ENCODE measurements at places on chromosomes 4 and X. TPM values are rescaled to one million over a fixed set of nuclear protein-coding genes. Genes with fewer than 3 reads are reported as not detected.

DNA sequence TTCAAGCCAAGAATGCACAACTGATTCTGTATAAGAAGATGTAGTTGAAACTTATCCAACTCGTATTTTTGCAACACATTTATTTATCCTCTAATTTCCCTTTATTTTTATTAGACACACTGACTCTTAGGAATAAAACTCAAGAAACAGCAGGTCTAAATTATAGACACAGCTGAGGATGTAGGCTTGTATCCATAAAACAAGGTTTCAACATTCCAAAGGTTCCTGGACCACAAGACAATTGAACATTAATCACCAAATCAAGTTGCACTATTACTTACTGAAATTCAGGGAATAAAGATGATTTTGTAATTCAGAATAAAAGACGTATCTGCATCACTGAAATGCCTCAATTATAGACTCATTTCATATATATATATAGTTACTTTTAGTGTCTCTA is 683.5 kb upstream of the GRIA3 start:
- no peak for DNase-seq
- no peak overlapping the region for H3K4me3 ChIP-seq
- no peaks in the 10 kb centered on the region for H3K4me1 ChIP-seq
- no peaks in the 10 kb centered on the region for H3K36me3 ChIP-seq
- no peak overlapping the region for H3K27ac ChIP-seq
- H3K27me3 ChIP-seq: no peaks in the 10 kb centered on the region

KLHL13 gene
- 0.47 TPM for total RNA-seq

PRKG2 gene
- 1.2 TPM for total RNA-seq

GRCh38 chr4:147247579-147247978 is 233.3 kb upstream of the EDNRA start:
- H3K36me3 ChIP-seq: no peaks in the 10 kb centered on the region
- H3K27me3 ChIP-seq: no peaks in the 10 kb centered on the region
- no peak overlapping the region for H3K4me3 ChIP-seq
- no peak for DNase-seq
- no peaks in the 10 kb centered on the region for H3K4me1 ChIP-seq

DNA sequence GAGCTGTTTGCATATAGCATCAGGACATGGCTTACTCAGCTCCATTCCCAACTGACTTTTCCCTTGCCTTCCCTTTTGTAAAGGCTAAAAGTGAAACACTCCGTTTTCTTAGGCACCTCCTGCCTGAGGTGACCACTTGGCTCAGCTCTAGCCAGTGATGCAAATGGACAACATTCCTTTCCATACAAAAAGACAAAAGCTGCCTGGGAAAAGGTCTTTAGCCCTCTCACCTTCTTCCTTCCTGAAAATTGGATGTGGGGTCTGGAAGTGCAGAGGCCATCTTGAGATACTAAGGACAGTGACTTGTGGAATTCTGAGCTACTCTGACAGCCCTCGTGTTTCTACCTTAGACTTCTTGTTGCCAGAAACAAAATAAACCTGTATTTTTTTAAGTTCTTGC is 27.7 kb upstream of the SFRP2 start:
- no peak overlapping the region for H3K27ac ChIP-seq
- H3K27me3 ChIP-seq: peaks cover 16% of the 10 kb centered on the region
- H3K4me3 ChIP-seq: no peak overlapping the region
- no peaks in the 10 kb centered on the region for H3K4me1 ChIP-seq

- H3K27ac ChIP-seq: no peak overlapping the region
- no peaks in the 10 kb centered on the region for H3K4me1 ChIP-seq
- no peaks in the 10 kb centered on the region for H3K36me3 ChIP-seq
- no peak overlapping the region for H3K4me3 ChIP-seq
- no peak for DNase-seq
Observed at GRCh38 chr4:19791422-19792123, 460.1 kb upstream of the SLIT2 start.

GRCh38 chr4:14168919-14169318 is 541.4 kb upstream of the BOD1L1 start:
- no peak for DNase-seq
- H3K36me3 ChIP-seq: no peaks in the 10 kb centered on the region
- H3K4me3 ChIP-seq: no peak overlapping the region

GRCh38 chr4:159608436-159608835 is 505.6 kb downstream of the RAPGEF2 start:
- no peaks in the 10 kb centered on the region for H3K27me3 ChIP-seq
- no peak for DNase-seq
- no peaks in the 10 kb centered on the region for H3K4me1 ChIP-seq
- no peak overlapping the region for H3K27ac ChIP-seq

- no peak overlapping the region for H3K27ac ChIP-seq
- no peak overlapping the region for H3K4me3 ChIP-seq
- DNase-seq: no peak
- no peaks in the 10 kb centered on the region for H3K27me3 ChIP-seq
- H3K4me1 ChIP-seq: no peaks in the 10 kb centered on the region
- H3K36me3 ChIP-seq: no peaks in the 10 kb centered on the region
Observed at GRCh38 chrX:105317117-105317516, 96.6 kb upstream of the TEX13A start.

DNA sequence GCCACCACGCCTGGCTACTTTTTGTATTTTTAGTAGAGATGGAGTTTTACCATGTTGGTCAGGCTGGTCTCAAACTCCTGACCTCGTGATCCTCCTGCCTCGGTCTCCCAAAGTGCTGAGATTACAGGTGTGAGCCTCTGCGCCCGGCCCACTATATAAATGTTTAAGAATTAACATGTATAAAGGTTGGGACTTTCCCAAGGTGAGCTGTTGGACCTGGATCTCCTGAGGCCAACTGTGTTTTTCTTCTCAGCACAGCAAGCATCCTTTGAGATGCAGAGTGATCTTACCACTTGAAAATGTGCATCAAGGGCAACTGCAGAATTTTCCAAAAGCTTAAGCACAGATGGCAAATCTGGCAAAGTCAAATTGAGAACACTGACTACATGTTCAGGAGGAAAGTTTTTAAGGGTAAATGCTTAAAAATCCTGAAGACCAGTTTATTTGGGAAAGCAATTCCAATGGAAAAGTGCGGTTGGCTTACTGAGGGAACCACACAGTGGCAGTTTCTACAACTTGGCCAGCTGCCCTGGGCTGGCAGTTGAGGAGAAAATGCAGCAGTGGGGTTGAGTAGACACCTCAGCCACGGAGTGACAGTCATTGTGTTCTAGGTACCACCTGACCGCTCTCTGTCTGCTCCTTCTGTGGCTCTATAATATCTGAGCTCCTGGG is 168.9 kb downstream of the CBR4 start:
- no peak for DNase-seq
- H3K4me1 ChIP-seq: no peaks in the 10 kb centered on the region
- H3K27ac ChIP-seq: no peak overlapping the region
- peaks cover 38% of the 10 kb centered on the region for H3K27me3 ChIP-seq
- H3K36me3 ChIP-seq: no peaks in the 10 kb centered on the region

DNA sequence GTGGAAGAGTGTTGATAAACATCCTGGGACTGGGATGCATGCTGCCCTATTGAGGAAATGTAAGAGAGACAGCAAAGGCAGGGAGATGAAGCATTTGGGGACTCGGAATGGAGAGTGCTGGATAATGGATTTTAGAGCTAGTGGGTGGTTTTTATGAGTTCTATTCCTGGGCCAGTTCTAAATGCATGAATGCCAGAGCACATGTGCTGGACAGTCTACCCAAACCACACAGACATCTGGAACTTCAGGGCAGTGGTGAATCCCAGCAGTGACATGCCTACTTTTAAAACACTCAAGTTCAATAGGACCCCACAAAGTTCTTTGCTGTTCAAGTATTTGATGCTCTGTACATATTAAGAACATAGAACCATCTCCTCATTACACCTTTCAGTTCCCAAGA is 133.9 kb downstream of the CBR4 start:
- no peaks in the 10 kb centered on the region for H3K36me3 ChIP-seq
- no peak overlapping the region for H3K4me3 ChIP-seq
- no peak for DNase-seq
- H3K27me3 ChIP-seq: peaks cover 78% of the 10 kb centered on the region
- peaks cover 5% of the 10 kb centered on the region for H3K4me1 ChIP-seq

KIF4A gene
- 27.9 TPM for total RNA-seq

- peak; percentile 58 for DNase-seq
- no peak overlapping the region for H3K27ac ChIP-seq
- peaks cover 57% of the 10 kb centered on the region for H3K27me3 ChIP-seq
Observed at GRCh38 chr4:78056265-78057129, 626 bp upstream of the FRAS1 start.

RENBP gene
- total RNA-seq: 18.1 TPM

DNA sequence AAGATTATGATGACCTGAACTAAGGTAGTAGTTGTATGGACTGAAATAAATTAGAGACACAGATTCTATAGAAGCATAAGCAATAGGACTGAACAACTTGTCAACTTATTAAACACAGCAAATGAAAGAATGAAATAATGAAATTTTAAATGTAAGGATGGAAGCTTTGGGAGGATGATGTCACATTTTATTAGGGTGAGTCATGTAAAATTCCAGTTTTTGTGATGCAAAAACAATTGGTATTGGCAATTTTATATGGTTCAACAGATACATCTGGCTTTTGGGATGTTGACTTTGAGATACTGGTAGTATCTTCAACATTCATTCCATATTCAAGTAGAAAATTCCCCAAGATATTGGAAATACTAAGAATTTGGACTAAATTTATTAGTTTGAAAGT is 72.7 kb upstream of the IL15 start:
- no peaks in the 10 kb centered on the region for H3K36me3 ChIP-seq
- no peak for DNase-seq
- no peaks in the 10 kb centered on the region for H3K27me3 ChIP-seq
- no peak overlapping the region for H3K27ac ChIP-seq
- H3K4me3 ChIP-seq: no peak overlapping the region

DNA sequence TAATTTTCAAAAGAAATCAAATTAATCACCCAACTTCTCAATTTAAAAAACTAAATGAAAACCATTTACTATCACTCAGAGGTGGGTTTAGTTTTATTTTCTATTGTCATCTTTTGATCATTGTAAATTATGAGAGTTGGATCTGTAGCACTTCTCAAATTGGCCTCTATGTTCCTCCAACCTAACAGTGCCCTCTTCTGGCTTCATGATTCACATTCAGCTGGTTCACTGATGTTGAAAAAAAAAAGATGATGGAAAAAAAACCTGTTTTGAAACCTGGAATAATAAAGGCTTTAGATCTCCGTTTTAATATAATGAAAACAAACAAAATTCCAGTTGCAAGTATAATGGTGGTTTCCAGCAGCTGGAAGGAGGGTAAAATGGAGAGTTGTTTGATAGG is 2.4 kb upstream of the NBDY start:
- peaks cover 12% of the 10 kb centered on the region for H3K4me1 ChIP-seq
- no peak overlapping the region for H3K4me3 ChIP-seq
- peak overlapping the region; percentile 76 for H3K27ac ChIP-seq
- H3K36me3 ChIP-seq: peaks cover 3% of the 10 kb centered on the region

PDGFRA gene
- not detected for total RNA-seq

ANOS1 gene
- total RNA-seq: 0.08 TPM

DNA sequence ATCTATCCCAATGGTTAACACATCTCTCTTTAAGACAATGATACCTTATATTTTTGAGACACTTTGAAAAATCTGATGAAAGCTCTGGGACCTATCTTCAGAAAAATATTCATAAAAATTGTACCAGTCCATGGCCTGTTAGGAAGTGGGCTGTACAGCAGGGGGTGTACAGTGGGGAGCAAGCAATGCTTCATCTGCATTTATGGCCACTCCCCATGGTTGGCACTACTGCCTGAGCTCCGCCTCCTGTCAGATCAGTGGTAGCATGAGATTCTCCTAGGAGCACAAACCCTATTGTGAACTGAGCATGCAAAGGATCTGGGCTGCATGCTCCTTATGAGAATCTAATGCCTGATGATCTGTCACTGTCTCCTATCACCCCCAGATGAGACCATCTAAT is 42.6 kb downstream of the C4orf51 start:
- H3K4me1 ChIP-seq: peaks cover 12% of the 10 kb centered on the region
- H3K27ac ChIP-seq: no peak overlapping the region
- H3K36me3 ChIP-seq: no peaks in the 10 kb centered on the region
- H3K27me3 ChIP-seq: peaks cover 23% of the 10 kb centered on the region
- no peak for DNase-seq
- no peak overlapping the region for H3K4me3 ChIP-seq

TRIM61 gene
- 2.9 TPM for total RNA-seq

GDI1 gene
- 147 TPM for total RNA-seq

MBNL3 gene
- total RNA-seq: 30.7 TPM

DNA sequence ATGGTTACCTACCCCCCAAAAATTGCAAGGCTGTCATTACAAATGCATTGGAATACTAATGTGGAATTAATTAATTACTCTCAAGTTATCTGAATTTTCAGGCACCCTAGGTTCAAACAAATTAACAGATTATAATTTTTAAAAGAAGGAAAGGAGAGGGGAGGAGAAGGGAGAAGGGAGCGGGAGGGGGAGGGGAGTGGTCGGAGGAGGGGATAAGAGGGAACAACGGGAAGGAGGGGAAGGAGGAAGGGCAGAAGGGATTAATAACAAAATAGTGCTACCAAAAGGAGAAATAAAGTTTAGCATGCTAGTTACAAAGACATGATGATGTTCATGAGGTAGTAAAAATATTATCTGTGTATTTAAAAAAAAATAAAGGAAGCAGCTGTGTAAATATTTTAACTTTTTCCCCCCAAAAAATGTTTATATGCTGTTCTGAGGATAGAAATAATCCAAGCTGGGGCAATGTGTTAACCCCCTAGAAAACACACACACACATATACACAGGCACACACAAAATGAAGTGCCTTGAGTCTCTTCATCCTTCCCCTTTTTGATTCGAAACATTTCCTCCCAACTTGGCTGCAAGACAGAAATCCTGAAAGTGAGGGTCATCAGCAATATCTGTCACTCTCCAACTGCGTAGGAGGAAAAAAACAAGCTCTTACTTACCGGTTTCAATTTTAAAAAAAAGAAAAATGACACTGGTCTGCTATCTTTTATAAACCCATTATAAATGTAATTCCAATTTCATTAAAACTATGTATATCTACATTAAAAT is 58.8 kb downstream of the PPP3CA start:
- peaks cover 3% of the 10 kb centered on the region for H3K27me3 ChIP-seq
- peaks cover 5% of the 10 kb centered on the region for H3K4me1 ChIP-seq
- no peak overlapping the region for H3K4me3 ChIP-seq
- DNase-seq: no peak
- H3K36me3 ChIP-seq: peaks cover 3% of the 10 kb centered on the region
- no peak overlapping the region for H3K27ac ChIP-seq

CT45A5 gene
- total RNA-seq: not detected

DNA sequence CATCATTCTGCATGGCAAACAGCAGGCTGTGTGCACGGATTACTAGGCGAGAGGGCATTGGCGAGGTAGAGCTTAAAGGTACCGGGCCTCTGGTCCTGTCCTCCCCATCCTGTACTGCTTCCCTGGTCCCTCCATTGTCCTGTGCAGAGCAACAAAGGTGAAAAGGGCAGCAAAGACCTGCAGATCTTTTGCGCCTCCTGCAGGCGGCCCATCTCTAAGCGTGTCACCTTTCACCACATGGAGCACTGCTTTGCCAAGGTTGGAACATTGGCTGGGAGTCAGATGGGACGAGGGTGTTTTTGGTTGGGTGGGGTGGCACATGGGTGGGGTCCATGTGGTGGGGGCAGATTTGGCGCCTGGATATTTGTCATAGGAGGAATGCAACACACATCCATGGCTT is 64.7 kb upstream of the UXT start:
- DNase-seq: no peak
- H3K27ac ChIP-seq: no peak overlapping the region
- H3K4me3 ChIP-seq: no peak overlapping the region
- H3K27me3 ChIP-seq: no peaks in the 10 kb centered on the region
- no peaks in the 10 kb centered on the region for H3K36me3 ChIP-seq

Data from activated naive CD8-positive, alpha-beta T cell treated with anti-CD3 and anti-CD28 coated beads, Interleukin-2, amount 10 ng/mL, durations not matched to agents 7 days and 5 days (primary cell).